NCI-H2029 (cell line): ENCODE measurements at places on chromosomes 4 and X.

GRCh38 chrX:124679199-124679598 is 332.8 kb downstream of the SH2D1A start:
- no peak for DNase-seq

GRCh38 chrX:147170993-147171392 is 356.4 kb upstream of the CXorf51A start:
- no peak for DNase-seq

- no peak for DNase-seq
Measured at GRCh38 chr4:113397114-113397701, 347.8 kb downstream of the ANK2 start.

DNA sequence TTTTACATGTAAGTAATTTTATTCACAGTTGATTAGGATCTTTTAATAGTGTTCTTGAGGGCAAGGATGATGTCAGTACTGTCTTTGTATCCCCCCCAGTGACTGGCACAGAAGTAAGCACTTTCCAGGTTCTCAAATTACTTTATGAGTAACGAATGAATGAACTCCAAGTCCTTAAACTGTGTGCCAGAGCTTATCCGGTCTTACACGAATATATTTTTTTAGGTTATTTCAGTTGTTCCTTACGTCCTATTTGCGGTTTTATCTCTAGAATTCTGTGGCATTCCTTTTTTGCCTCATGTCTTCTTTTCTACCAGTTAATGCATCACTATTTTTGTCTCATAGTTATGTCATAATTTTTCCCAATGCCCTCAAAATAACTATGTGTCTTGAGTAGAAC is 106.9 kb upstream of the MID1IP1 start:
- DNase-seq = no peak

DNA sequence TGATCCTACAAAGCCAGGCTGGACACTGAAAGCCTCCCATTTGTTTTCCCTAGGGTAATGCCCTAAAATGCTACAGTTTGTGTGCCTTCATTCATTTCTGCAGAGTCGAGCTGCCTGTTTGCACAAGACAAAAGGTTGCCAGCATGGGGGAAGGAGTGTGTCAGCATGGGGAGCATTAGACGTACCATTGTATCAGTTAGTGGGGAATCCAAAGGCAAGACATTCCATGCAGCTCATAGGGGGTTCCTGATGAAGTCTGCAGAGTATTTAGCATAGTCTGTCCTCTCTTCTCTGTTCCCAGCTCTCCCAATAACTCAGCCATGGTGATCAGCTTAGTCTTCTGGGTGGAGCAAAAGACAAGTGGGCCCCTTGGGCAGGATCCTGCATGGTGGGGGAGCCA is 276.9 kb upstream of the PCDH7 start:
- no peak for DNase-seq

DNA sequence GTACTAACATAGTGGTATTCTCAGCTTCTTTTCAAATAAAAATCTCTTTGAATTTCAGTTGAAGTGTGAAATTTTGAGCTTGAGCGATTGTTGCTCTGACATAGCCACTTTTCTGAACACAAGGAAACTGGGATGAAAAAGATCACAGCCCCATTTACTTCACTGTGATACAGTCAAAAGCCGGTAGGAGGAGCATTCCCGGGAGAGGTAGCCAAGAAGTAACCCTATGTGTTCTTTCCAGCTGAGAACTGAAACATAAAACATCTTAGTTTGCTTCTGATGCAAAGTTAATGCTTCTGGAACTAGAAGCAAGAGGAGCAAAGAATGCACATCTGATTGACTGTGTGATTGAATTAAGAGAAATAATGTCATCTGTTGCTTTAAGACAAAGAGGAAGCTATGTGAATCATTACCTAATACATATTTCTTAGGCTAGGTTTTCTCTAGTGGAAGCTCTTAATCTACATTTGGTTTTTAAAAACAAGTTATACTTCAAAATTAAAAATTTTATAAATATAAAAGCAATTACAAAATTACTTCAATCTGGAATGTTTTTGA is 88.3 kb upstream of the UNC5C start:
- no peak for DNase-seq

- DNase-seq = no peak
Measured at GRCh38 chrX:17174671-17175070, 200.3 kb upstream of the NHS start.

- no peak for DNase-seq
Measured at GRCh38 chr4:20675786-20676185, 24.5 kb upstream of the PACRGL start.

DNA sequence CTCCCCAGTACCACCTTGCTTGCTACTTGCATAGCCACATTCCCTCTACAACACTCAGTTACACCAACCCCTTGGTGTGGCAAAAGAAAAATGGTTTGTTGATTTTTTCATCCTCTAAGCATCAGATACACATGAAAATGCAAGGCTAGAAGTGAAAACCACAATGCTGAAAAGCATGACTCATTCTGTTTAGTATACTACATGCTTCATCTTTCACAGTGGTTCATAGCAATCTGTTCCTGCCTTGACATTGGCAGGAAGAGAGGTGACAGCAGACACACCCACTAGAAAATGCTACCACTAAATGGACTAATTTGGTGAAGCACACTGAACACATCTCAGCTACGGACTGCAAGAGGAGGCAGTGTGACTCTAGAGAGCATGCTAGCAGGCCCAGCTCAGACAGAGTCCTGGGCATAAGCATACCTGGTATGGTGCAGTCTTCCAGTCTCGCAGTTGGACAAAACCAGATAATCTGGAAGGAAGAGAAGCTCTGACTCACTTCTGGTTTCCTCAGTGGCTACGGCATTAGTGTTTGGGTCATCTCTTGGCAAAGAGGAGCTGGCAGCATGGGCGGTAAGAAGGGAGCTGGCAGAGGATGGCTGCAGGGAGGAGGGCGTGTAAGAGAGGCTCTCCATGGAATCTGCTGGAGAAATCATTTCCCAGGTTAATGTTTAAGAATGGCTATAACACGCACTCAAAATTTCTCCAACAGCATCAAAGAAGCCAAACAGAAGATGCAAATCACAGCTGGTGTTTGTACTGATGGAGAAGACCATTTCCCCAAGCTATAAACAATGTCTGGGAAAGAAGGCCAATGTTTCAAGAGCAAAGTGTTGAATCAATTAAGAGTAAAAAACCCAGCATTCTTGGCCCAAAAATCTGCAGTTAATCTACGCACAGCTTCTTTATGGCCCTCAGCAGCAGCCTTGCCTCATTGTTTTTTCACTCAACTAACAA is 37.8 kb downstream of the GAB3 start:
- no peak for DNase-seq

GRCh38 chr4:96150466-96150865 is 310.6 kb downstream of the PDHA2 start:
- no peak for DNase-seq
